ENCODE measurements at places on chromosomes 5 and 9.

GRCh38 chr5:122273696-122274095 is 38.3 kb upstream of the SNCAIP start:
- DNase-seq: peak; percentile 14

GRCh38 chr9:96173640-96174039 is 128.3 kb downstream of the HSD17B3 start:
- no peak for DNase-seq

DNA sequence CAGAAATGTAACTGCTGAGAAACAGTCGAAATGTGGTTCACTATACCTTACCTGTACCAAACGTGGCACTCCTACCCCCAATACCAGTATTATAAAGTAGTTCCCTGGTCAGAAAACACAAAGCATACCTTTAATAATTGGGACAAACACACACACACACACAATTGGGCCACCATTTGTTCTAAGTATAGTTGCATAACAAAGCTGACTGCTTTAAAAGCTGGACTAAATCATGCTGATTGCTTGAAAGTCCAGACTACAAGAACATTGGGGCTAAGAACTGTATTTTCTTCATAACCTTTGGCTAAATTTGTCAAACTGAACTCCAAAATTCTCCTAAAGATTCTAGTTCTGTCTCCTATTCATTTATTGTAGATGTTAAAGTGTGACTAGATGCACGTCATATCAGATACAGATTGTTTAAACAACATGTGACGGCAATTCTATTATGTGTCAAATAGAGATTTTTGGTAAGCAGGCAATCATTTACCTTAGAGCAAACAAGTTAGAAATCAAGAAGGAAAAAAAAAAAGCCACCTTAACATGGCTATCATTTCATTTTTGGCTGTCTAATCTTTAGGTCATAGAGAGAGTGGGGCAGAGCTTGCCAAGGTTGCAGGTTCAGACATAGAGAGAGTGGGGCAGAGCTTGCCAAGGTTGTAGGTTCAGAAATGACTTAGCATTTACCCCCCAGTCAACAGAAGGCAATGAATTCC is 265.1 kb downstream of the ARL15 start:
- no peak for DNase-seq

GRCh38 chr9:133403766-133404453 is 13.9 kb downstream of the REXO4 start:
- DNase-seq: no peak

GRCh38 chr5:10453545-10453944 is 11.9 kb downstream of the ROPN1L start:
- no peak for DNase-seq

- no peak for DNase-seq
These were observed 95.5 kb downstream of the TMEM161B start for GRCh38 chr5:88172847-88173758.

DNA sequence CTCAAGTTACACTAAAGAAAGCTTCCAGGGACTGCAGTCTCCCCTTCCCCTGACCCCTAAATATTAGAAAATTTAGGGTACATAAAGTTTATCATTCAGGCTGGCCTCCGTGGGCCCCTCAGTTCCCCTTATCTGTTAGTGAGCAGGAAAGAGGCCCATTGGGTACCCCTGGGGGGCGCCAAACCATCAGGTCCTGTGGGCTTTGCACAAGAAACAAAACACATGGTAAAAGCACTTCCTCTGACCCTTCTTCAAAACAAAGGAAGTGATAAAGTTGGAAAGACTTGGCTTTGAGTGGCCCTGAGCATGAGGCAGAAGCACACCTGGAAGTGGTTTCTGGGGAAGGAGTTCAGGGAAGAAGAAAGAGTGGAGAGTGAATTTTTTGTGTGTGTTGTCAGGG is 213.0 kb downstream of the SMARCA2 start:
- DNase-seq: no peak

GRCh38 chr9:32487981-32488380 is 38.0 kb downstream of the RIGI start:
- no peak for DNase-seq

- no peak for DNase-seq
These were observed 22.5 kb downstream of the ANKHD1 start for GRCh38 chr5:140424135-140424534.

GRCh38 chr5:73808911-73809310 is 182.9 kb downstream of the ARHGEF28 start:
- no peak for DNase-seq

DNA sequence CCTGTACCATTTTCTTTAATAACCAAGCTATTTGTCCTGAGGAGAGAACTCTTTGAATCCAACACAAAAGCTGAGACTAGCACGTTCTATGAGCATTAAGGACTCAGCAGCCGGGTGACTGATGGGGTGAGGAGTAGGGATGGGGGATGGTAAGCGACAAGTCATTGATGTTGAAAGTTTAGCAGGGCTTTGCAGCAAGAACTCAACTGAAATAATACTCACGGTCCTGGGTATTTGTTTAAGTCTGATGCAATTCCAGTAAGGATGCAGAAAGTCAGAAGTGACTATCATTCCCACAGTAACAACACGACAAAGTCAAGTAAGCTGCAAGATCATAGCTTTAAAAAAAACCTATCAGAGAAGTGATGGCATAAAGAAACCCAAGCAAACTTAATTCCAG is 131.1 kb downstream of the ACTL7B start:
- DNase-seq: no peak

GRCh38 chr5:42801516-42802166 is 10.1 kb downstream of the SELENOP start:
- no peak for DNase-seq

GRCh38 chr5:35248843-35249780 is 18.8 kb upstream of the PRLR start:
- DNase-seq: no peak

DNA sequence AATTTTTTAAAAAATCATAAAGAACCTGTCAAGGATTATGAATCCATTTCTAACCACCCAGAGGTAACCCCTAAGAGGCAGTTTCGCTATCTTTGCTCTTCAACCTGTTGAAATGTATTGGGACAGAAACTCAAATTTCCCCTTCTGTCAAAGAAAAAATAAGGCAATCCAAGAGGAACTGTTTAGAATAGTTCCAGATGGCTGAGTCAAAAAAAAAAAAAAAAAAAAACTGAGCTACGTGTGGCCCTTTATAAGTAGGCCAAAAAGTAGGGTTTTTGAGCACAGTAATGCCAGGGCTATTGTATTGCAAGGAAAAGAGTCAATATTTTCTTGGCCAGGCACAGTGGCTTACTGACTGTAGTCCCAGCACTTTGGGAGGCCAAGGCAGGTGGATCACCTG is 94.9 kb downstream of the RAD23B start:
- no peak for DNase-seq

DNA sequence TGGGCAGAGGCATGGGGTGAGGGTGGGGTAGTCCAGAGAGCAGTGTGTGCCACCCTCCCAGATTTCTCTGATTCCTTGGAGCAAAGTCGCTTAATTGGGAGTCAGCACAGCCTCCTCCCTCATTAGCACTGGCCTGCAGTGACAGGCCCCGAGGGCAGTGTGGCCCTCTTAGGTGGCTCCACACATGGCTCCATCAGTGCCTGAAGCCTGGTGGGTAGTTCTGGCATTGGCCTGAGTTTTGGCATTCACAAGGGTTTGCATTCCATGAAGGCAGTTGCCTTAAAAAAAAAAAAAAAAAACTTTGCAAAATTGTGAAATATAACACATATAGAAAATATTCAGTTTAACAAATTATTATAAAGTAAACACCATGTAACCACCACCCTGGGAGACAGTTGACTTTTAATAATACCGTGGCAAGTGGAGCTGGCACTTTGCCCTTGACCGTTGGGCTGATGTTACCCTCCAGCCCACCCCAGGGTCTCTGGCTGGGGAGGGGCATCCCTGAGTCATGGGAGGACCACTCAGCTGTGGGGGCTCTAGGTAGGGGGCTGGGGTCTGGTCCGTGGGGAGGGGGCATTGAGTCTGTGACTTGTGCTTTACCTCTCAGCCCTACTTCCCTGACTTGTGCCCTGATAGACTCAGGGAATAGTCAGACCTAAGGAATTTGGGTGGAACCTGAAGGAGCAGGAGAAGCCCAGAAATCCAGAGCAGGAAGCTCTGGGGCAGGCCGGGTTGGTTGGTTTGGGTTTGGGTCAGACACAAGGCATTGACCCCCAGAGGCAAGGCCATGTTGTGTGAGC is 51.3 kb upstream of the PITX1 start:
- DNase-seq: no peak

- peak; percentile 56 for DNase-seq
These were observed 50.9 kb downstream of the UBE2R2 start for GRCh38 chr9:33867747-33868439.

DNA sequence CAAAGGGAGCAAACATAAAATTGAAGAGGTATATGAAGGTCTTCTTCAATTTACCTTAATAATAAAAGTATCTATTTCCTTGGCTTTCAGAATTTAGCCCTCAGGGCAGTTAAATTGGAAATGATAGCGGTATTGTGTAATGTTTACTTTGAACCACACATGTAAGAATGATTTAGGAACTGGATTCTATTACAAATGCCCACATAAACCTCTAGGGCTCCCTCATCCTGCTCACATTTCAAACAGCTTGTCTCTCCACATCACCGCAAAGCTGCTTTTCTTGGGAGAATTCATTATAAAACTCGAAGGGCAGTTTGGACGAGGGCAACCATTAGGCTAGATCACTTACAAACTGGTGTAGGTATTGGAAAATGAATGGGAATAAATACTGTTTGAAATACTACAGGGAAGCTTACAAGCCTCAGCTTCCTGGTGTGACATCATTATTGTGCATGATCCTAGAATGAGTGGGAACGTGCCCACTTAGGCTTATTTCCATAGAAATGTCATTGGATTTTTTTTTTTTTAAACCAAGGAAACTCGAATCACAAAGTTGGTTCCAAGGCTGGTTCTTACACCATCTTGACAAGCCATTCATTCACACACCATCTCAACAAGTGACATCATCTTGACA is 47.3 kb downstream of the MTRR start:
- no peak for DNase-seq

GRCh38 chr5:60026161-60026560 is 132.6 kb upstream of the PDE4D start:
- no peak for DNase-seq

GRCh38 chr9:107932601-107933000 is 443.0 kb upstream of the KLF4 start:
- DNase-seq: no peak

DNA sequence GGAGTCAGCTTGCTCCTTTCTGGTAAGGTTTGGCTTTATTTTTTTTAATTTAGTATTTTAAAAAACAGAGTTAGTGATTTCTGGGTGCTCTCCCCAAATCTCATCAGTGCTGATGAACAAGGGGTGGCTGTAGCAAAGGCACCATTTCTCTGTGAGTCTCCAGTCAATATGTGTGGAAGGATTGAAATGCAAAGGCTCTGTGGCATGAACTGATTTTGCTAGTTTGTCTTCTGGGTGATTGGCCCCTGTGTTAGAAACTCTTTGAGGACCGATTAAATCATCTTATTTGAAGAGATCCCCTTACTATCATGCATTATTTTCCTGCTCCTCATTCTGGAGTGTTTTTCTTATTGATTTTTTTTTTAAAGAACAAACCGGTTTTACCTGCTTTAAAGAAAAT is 596 bp downstream of the TEK start:
- no peak for DNase-seq
